ENCODE measurements at places on chromosomes 2 and 18. TPM values are rescaled to one million over a fixed set of nuclear protein-coding genes. Genes with fewer than 3 reads are reported as not detected.

Gene TMEM17
- total RNA-seq, result 3.1 TPM

Gene CHRND
- not detected for total RNA-seq

Gene CCDC74A
- total RNA-seq, result 50.2 TPM

Gene RND3
- 28.4 TPM for total RNA-seq

Gene TMEM247
- not detected for total RNA-seq

Gene TET3
- total RNA-seq, result 14.1 TPM

Gene COBLL1
- 190 TPM for total RNA-seq

Gene LYPD6
- total RNA-seq, result 10.7 TPM

Gene SNTG2
- total RNA-seq, result 39.8 TPM

Gene NXPH2
- not detected for total RNA-seq

Gene DNAH7
- 1.6 TPM for total RNA-seq

Gene NOTO
- not detected for total RNA-seq

DNA sequence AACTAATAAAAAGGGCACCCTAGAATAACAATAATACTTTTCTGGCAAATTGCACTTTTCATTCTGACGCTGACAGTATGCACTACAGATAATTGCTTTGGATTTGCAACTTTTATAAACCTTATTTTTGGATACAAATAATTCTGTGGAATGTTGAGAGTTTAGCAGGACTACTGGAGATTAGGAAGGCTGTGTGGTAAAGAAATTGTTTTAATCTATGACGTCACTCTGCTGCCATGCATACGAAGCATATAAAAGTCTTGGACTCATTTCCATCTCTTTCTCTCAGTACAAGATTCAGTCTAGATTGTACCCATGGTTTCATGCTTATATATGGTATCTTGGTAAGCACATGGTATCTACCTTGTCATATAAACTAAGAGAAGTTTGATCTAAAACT lies 28.1 kb upstream of the ZCCHC2 start:
- no peak for DNase-seq

GRCh38 chr18:59616501-59616900 lies 80.7 kb downstream of the CCBE1 start:
- DNase-seq, result no peak

- DNase-seq, result no peak
Measured at GRCh38 chr18:27959101-27959500, 217.8 kb downstream of the CDH2 start.

DNA sequence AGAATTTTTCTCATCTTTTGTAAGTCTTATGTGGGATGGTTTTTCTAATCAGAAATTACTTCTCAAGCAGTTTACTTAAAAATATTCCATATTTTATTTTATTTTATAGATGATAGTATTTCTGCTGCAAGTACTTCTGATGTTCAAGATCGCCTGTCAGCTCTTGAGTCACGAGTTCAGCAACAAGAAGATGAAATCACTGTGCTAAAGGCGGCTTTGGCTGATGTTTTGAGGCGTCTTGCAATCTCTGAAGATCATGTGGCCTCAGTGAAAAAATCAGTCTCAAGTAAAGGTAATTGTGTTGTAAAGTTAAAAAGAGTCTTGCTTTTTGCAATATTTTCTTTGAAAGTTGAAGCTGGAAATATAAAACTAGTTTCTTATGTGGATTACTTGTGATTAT lies 76.2 kb downstream of the EML4 start:
- DNase-seq, result no peak

DNA sequence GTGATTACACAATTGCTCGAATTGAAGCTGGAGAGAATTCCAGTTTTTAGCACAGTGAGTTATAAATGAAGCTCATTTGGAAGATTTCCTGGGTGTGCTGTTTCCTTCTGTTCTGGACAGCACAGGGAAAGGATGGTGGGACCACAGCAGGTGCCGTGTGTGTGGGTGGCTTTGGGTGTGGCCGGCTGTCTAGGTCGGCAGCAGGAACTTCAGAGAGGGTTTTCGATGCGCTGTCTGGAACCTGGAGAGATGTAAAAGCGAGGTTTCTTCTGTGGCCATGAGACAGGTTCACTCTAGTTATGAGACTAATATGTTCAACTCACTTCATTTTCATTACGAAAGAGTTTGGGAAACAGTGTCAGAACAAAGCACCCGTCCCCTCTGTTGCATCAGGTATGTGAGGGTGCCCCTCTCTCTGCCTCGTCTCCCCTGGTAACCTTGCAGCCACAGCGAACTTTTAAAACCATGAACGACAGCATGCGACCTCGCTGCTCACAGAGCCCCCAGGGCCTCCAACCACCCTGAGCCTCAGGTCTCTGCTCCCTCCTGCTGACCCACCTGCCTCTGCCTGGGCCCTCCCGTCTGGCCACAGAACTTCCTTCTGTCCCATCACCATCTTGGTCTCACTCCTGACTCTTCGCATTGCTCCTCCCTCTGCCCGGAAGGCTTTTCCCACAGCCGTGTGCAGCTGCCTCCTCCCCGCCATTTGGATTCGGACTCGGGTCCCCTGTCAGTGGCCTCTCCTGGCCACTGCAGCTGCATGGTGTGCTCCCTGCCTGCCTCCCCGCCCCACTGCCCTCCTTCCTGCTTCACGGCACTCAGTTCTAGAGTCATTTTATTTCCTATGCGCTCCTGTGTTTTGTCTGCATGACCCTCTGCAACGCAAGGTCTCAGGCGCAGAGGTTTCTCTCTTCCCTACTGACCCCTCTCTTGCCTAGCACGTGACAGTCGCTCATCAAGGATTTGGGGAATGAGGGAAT lies 151.2 kb downstream of the NDUFA10 start:
- DNase-seq, result peak; percentile 2

- no peak for DNase-seq
Measured at GRCh38 chr18:79917853-79918614, 33.4 kb downstream of the SLC66A2 start.

DNA sequence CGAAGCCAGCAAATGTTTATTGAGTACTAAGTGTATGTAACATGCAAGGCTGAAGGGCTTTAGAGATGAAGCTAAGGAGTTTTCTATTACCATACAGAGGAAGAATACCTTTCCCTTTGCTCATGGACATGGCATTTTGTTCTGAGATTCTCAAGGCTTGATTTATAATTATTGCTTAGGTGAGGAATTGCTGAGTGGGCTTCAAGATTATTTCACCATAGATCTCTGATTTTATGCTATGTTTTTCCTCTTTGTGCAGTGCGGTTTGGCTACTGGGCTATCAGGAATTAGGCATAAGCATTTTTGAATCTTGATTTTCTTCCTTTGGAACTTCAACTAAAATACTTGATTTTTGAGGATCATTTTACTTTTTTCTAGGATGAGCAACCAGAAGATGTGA lies 42.5 kb downstream of the VRK2 start:
- no peak for DNase-seq

DNA sequence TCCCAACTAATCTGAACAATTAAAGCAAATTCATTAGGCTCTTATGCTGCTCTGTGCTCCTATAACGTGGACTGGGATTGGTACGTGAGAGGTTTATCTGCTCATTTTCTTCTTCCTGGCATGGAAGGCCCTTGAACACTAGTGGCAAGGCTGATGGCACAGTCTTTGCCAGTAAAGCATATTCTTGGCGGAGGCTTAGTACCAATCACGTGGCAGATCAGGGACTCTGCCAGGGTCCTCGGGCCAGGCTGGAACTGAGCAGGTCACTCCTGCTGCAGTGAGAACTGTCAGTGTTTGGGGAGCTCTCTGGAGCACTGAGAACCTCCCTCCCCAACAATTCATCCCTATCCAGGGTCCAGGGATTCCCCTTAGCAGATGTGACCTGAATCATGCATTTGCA lies 3.7 kb upstream of the ALPK2 start:
- DNase-seq, result no peak

GRCh38 chr2:213415093-213415492 lies 130.8 kb downstream of the SPAG16 start:
- DNase-seq, result no peak

DNA sequence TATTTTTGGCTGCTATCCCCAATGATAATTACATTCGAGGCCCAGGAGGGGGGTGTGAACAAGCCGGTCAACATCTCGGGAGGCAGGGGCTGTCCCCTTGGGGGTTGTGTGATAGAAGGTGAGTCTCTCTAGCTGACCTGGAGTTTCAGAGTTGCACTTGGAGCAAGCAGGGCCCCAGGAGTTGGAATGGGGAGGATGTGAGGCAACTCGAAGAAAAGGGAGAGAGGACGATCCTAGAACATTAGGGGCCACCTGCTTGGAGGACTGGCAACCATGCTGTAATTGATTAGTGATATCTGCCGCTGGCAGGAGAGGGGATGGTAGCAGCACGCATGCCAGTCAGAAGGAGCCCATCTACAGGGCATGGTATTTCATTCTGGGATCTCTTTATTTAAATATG lies 122.6 kb downstream of the CTIF start:
- DNase-seq, result no peak

DNA sequence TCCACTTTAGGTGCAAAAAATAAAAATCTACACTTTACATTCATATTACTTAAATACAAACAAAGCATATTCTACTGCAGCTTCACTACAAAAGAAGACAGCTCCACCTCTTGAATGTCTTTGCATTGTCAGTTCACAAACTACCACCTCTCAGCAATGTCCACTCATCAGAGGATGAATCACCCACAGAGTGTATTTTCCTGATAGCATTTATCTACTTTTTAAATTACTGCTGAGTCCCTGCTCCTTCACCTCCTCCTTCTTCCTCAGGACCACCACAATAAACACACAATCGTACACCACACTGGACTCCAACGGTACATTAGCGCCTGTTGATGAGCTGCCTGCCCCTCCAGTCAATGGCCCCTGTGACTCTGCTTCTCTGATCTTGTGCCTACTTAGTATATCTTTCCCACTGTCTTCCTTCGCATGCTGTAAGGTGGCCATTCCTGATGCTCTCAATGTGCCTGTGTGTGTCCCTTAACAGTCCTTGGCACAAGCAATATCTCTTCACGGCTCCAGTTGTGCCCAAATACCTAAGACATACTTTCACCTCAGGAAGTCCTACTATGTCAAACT lies 120.9 kb downstream of the DHRS9 start:
- DNase-seq, result no peak

DNA sequence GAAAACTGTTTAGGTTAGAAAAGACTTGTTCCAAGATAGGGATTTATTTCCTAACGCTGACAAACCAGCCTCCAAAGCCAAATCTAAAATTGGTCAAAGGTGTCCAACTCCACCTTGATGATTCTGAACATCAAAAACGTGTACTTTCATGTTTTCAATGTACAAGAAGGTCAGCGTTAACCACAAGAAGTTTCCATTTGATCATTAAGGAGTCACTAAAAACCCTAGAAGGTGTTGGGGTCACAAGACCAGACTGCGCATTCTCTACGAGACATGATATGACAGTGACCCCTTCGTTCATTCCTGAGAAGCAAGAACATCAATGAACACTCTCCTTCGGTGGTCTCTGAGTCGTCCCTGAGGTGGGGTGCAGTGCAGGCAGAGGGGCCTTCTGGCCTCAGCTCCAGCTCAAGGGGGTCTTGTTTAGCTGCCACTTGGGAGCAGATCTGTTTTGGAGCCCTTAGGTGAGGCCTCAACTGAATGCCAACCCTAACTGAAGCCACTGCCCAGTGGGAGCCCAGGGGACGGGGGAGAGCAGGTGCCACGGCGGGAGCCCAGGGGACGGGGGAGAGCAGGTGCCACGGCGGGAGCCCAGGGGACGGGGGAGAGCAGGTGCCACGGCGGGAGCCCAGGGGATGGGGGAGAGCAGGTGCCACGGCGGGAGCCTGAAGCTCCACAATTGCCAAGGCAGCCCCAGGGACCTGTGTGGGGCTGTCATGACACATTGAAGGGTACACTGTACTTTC lies 55.2 kb downstream of the PARD6G start:
- no peak for DNase-seq

- no peak for DNase-seq
Measured at GRCh38 chr2:84914334-84914733, 8.9 kb downstream of the TMSB10 start.

GRCh38 chr2:24174851-24175277 lies at the start of gene FAM228A:
Gene FAM228A (plus strand): TSS chr2:24175053. CDS start chr2:24175481, 428 bp downstream.
- DNase-seq, result no peak

DNA sequence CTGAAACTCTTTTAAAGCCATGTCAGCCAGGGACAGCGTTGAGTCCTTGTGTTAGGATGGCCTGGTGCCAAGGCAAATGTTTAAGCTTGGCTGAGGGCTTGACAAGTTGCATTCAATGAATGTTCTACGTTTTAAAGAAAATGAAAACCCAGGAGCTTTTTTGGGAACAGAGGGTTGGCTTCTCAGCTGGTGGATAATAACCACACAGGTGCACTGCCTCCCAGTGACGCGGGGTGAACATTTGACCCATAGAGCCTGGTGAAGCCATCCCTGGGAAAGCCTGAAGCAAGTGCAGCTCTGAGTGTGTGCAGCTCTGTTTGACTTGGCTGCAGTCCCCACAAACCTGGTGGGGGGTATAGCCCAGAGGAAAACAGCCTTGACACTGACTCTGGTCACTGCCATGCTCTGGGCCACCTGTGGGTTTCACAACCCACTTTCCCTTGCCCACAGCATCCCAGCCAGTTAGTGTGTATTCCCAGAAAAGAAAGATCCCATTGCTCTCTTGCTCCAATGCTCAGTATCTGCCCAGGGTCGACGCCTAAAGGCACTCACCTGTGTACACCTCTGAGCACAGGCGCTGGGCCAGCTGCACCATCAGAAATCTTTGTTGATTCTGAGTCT lies 874.9 kb downstream of the RNF144A start:
- DNase-seq, result no peak

DNA sequence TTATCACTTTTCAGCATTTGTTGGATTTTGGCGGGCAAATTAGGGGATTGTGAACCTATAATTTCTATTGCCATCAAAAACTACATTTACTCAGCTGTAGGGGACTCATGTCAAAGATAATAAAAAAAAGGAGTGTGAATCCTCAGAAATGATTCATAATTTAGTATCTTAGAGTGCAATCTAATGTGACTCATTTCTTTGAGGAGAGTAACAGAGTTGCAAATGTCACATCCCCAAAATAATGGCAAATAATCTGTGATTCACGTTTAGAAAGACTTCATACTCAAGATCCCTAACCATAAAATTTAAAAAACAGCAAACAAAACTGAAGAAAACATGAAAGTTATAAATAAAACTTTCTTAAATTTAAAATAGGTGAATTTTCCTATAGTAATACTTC lies 373.0 kb downstream of the CDH2 start:
- DNase-seq, result no peak

DNA sequence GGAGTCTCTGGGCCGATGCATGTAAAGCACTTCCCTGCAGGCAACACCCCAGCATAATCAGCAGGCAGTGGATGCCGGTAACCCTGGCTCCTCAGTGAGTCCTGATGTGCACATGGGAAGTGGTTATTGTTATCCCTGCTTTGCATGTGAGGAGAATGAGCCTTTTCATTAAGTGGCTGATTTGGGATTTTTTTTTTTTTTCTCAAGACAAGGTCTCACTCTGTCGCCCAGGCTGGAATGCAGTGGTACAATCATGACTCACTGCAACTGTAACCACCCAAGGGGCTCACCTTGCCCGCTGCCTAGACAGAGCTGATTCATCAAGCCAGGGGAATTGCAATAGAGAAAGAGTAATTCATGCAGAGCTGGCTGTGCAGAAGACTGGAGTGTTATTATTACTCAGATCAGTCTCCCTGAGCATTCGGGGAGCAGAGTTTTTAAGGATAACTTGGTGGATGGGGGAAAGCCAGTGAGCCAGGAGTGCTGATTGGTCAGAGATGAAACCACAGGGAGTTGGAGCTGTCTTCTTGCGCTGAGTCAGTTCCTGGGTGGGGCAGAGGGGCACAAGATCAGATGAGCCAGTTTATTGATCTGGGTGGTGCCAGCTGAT lies 95.4 kb downstream of the SOCS6 start:
- DNase-seq, result no peak

GRCh38 chr2:218005486-218005885 lies 2.7 kb upstream of the TNS1 start:
- DNase-seq, result no peak
